ENCODE measurements at places on chromosomes 7 and 10.
A peak's percentile ranks its signal among the peaks of the same experiment; 100 is the strongest.

GRCh38 chr7:76294344-76295024 lies 8.0 kb upstream of the HSPB1 start:
- DNase-seq = peak; percentile 36

GRCh38 chr7:152869677-152870051 lies 110.1 kb downstream of the ACTR3B start:
- no peak for DNase-seq

- DNase-seq = peak; percentile 94
Measured at GRCh38 chr7:7566651-7567611, at the start of gene MIOS. Gene MIOS (plus strand): TSS chr7:7566884. CDS start chr7:7572476, 5,592 bp downstream.

DNA sequence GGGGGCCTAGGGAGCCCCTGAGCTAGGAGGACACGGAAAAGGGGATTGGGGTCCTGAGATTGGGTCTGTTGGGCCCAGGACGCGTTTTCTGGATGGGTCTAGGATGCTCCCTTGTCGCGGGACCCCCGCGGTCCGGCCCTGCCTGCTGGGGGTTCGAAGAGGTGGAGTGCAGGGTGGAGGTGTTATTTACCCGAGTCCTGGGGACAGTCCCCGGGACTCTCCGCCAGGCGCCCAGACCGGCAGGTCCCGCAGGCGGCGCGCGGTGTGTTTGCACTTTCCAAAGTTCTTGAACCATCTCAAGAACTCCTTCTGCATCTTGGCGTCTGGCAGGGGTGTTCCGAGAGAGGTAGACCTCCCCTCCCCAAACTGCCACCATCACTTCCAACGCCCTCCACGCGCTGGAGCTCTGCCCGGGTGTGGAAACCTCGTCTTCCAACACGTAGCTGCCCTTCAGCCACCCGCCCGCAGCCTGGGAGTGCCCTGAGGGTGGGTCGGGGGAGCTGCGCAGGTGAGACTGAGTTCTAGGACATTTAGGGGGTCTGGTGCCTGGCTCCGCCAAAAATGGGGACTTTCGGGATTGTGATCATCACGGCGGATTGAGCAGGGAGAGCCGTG lies 569 bp downstream of the CAV1 start:
- DNase-seq = peak; percentile 45

DNA sequence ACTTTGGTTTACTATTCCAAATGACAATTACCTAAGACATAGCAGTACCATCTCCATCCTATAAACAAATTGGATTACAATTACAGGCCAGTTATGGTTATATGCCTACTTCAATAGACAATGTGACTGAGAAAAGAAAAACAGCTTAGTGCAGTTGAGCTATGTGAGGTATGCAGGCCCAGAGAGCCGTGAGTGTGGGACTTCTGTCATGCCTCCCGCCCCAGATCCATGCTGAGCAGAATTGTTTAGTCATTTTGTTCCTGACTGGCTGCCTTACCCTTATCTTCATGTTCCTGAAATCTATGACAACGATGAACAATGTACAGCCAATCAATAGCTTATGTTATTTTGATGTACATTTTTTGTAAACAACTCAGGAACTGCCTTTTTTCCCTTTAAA lies 21.7 kb downstream of the LARP4B start:
- no peak for DNase-seq

GRCh38 chr10:91033324-91033950 lies 112.5 kb upstream of the ANKRD1 start:
- no peak for DNase-seq

DNA sequence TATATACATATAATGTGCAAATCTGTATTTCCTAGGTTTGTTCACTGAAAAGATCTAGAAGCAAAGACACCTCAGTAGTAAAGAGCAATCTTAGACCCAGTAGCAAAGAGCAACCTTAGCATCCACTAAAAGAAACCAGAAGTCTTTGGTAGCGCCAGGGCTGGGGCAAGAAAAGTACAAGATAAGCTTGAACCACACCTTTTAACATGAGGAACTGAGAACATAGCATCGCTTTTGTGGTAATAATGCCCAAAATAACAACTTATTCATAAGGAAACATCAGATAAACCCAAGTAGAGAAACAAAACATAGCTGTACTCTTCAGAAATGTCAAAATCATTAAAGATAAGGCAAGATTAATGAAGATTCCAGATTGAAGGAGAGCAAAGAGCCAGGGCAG lies 173.4 kb downstream of the IMMP2L start:
- DNase-seq = no peak

- no peak for DNase-seq
Measured at GRCh38 chr7:130294314-130294713, 1.4 kb downstream of the CPA4 start.

DNA sequence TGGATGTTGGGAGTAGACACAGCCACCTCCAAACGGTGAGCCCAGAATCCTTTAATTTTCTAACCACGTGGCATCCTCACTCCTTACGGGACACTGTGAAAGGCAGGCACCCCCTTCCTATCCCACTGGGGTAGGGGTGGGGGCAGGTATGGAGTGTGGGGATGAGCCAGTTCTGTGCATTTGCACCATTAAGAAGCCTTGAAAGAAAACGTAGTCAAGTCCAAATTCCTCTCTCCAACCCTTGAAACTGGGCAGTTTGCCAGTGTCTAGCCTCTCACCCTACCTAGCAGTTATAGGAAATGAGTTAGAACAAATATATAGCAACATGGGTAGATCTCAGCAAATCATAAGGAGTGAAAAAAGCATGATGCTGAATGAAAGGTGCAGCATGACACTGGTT lies 92.4 kb upstream of the LEP start:
- no peak for DNase-seq

GRCh38 chr10:132580143-132580542 lies 42.6 kb downstream of the INPP5A start:
- DNase-seq = no peak

DNA sequence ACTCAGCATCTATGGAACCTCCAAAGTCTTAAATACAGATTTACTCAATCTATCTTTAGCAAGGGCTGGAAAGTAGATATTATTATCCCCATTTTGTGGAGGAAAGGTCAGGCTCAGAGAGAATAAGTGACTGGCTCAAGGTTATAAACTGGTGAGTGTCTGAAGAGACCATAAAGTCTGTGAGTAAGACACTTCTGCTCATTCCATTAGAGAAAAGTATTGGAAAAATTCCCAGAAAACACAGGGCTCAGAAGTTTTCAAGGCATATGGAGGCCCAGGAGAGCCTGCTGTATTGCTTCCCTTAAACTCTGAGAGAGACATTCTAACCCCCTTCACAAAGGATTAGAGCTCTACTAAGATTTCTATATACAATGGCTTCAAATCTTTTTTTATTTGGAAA lies 134.8 kb downstream of the PCDH15 start:
- no peak for DNase-seq

- DNase-seq = no peak
Measured at GRCh38 chr10:28135258-28135657, 136.4 kb upstream of the ODAD2 start.

DNA sequence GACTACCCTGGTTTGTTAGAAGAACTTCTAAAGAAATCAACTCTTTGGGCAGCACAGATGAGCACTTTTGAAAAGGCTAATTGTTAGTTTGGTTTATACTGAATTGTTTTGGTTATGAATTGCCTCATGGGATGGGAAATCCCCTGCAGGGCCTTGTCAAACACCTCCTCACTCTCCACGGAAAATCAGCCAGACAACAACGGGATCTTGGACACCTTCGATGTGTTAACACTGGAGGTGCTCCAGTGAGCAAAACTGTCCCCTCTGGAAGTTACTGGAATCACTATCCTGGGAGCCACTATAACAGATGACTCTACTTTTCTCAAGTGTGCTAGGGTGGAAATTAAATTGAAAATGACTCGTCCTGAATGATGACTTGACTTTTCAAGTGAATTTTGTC lies 38.7 kb downstream of the CDK6 start:
- no peak for DNase-seq

DNA sequence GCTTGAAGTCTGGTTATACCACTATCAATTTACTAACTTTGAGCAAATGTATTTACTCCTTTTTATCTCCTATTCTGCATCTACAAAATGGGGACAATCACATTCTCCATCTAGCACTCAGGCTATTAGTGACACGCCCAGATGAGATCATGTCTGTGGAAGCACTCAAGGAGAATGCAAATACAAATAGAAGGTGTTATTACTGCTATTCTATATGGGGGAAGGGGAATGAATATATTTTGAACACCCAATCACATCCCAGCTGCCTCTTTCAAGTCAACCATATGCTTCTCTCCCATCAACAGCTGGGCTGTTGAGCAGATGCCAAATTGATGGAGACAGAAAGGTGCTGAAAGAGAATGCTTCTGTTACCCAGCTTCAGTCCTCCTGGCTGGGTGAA lies 23.5 kb downstream of the SGMS1 start:
- no peak for DNase-seq

GRCh38 chr7:6495597-6496262 lies 48.0 kb upstream of the DAGLB start:
- no peak for DNase-seq

GRCh38 chr10:69045441-69046300 lies 42.2 kb upstream of the SRGN start:
- no peak for DNase-seq

DNA sequence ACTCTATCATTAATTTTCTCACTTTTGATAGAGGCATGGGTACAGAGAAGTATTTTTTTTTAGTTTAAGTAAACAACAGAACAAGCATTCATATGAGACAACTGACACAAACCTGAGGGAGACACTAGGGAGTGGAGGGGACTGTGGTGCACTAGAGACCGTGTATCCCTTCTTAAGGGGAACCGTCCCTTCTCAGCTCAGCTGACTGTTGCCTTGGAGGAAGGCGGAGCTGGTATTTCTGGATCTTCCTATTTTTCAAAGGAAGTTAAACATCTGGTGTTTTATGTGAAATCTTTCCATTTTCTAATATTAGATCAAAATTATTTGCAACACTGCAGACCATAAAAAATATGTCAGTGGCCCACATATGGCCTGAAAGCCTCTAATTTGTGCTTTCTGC lies 113.6 kb upstream of the MACROH2A2 start:
- DNase-seq = no peak

DNA sequence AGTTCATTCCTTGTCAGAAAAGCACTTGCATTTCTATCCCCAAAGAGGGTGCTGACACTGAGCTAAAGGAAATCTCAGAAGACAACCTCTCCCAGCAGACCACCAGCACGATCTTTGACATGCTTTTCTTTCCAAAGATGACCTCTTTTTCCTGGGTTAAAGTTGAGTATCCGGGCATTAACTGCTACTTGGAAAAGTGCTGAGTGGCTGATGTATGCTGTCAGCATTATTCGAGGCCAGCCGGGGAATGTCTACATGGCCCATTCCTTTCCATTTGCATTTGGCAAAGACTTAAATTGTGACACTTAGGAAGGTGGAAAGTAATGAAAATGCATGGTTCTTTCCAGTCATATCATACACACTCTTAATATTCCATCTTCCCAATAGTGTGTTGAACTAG lies 90.6 kb upstream of the SKAP2 start:
- DNase-seq = no peak

GRCh38 chr7:151310578-151310977 lies 31.0 kb upstream of the NUB1 start:
- no peak for DNase-seq

GRCh38 chr7:137343281-137343841 lies at the start of gene PTN:
Gene PTN (minus strand): TSS chr7:137343733. CDS start chr7:137254973, 88,760 bp downstream.
- DNase-seq = no peak

DNA sequence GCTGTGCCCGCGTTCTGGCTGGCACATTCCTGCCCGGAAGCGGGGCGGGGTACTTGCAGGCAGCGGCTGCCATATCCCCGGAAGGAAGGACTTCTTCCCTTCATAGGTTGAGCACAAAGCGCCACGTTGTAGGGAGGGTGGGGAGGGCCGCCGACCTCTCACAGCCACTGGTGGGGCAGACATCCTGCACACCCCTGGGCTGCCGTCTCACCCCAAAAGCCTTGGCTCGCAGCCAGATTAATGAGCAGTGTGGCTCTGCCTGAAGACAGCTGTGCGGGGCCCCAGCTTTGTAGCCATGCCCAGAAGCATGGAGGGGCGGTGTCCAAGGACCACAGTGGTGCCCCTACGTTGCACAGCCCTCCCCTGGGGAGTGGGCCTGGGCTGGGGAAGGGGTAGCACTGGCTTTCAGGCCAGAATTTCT lies 54.3 kb upstream of the DPYSL4 start:
- no peak for DNase-seq

DNA sequence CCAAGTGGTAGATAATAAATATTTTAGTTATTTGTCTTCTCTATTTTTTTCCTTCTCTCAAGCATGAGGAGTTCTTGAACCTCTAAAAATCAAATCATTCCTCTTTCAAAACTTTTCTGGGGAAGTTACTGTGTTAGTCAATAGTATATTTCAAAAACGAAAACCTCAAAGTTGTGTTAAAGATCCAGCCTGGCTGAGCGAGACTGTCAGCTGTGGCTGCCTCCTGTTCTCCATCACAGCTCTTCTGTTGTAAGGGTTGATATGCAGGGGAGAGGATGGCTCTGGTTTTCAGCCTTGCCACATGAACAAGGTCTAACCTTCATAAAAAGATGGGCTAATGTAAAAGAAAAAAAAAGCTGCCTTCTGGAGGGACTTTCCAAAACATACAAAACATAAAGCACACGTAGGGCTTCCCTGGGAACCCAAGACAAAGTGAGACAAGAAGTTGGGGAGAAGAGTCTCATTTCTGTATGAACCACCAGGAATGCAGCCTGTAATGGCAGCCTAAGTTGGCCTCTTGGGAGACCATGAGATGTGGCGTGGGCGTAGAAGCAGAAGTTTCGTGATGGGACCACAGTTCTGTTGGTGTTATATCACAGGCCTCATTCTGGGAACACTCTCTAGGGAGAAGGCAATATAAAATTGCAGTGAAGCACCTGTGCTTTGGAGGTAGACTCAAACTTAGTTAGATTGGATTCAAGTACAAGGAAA lies 77.9 kb upstream of the FHIP2A start:
- no peak for DNase-seq

DNA sequence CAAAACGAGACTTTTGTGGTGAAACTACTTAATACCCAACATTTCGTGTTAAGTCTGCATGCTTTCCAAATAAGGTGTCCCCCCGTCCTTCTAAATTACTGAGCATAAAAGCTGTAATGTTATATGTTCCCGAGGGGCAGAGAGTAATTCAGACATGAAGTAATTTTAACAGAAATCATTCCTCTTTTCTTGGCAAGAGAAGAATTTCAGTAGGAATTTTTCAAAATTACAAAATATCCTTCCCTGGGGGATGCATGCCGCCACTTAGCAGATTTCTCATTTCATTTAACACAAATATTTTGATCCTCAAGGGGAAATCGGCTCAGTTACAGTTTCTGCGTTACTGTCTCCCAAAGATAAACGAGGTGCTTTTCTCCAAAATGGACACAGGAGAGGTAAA lies 213.2 kb upstream of the RHOBTB1 start:
- DNase-seq = no peak

DNA sequence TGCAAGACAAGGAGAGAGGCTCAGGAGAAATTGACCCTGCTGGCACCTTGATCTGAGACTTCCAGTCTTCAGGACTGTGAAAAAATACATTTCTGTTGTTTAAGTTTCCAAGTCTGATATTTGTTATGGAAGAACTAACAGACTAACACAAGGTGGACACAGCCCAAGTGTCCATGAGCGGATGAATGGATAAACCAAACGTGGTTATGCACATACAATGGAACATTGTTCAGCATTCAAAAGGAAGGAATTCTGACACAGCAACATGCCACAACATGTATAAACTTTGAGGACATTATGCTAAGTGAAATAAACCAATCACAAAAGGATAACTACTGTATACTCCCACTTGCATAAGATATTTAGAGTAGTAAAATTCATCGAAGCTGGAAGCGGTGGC lies 76.5 kb downstream of the FAM13C start:
- DNase-seq = no peak

All from germinal center (tissue), 1 donor.